ENCODE measurements at places on chromosomes 7 and 10. TPM values are rescaled to one million over a fixed set of nuclear protein-coding genes. Genes with fewer than 3 reads are reported as not detected.

- DNase-seq: no peak
Observed at GRCh38 chr10:29668628-29669027, 33.9 kb upstream of the SVIL start.

DNA sequence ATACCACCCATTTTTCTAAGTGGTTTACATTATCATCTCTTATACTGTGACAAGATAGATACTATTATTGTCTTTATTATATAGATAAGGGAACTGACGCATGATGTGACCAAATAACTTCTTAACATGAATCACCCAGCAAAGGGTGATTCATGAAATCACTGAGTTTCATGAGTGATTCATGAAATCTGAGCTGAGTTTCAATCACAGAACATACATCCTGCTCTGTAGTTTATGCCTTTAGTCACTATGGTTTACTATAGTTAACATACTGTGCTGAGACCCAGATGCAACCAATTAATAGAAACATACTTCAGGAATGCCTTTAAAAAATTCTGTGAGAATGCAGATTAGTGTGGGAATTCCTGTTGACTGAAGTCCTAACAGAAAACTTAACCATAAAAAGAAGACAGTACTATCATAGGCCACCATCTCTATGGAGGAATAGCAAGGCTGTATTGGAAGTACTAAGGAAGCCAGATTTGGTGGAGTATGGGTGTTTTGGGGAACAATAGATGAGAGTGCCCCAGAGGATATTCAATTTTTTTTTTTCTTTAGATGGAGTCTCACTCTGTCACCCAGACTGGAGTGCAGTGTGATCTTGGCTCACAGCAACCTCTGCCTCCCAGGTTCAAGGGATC lies 43.1 kb upstream of the SEMA3A start:
- no peak for DNase-seq

Gene ANXA11
- total RNA-seq: 243 TPM

- no peak for DNase-seq
Observed at GRCh38 chr10:122298598-122299301, 27.7 kb downstream of the BTBD16 start.

- DNase-seq: no peak
Observed at GRCh38 chr10:49756031-49756430, 6.1 kb downstream of the OGDHL start.

Gene OR2A12
- not detected for total RNA-seq

Gene CABCOCO1
- total RNA-seq: 0.38 TPM

DNA sequence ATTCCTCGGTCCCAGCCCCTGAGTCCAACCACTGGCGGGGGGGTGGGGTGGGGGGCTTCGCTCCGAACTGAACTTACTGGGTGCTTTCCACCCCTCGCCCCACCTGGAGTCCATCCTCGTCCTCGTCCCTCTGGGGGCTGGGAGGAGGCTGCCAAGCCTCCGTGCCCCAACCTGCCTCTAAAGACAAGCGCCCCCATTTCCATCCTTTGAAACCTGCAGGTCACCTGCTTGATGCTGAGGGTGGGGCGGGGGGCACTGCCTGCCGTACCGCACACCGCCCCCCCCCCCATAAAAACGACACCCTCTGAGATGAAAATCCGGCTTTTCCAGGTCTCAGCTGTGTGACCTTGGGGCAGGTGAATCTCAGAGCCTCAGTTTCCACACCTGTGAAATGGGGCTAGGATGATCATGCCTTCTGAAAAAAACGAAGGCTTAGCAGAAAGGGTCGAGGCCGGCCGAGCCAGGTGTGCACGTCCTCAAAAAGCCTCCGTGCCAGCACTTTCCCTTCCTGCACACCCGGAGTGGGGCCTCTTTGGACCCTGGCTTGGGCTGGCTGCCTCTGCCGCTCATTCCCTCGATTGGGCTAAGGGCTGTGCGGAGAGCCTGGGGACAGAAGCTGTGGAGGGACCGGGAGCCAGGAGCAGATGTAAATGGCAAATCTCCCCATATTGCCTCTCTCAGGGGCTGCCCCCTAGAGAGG lies 967 bp downstream of the ELFN1 start:
- no peak for DNase-seq

DNA sequence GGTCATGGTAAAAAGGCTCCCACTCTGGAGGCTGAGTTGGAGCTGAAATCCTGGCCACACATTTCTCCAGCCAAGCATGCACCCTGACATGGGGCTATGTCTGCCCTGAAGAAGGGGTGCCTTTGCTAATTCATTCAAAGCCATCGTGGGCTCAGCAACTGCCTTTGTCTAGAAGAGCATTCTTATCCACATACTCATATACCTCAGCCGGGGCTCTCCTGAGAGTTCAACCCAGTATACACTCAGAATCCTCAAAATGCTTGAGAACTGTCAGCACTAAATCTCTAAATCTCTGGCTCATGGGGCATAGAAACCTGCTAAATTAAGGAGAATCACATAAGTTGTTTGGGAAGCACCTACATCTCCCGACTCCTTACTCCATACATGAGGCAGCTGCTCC lies 89.3 kb downstream of the MRPL32 start:
- DNase-seq: no peak

DNA sequence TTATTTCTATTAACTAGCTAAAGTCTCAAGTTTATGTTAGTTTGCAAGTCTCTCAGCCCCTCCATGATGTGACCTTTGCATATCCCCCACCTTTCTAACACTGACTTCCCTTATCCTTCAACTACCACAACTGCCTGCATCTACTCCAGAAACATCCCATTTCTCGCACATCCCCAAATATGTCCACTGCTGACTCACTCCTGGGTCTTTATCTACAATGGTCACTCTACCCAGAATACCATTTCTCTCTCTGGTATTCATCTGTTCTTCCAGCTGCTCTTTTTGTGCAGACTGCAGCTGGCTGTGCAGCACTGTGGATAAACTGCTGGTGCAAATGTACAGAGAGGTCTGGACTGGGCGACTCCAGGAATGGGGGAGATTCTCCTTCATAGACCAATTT lies 32.7 kb upstream of the PRSS1 start:
- DNase-seq: no peak

- no peak for DNase-seq
Observed at GRCh38 chr10:6786579-6787031, 206.5 kb upstream of the PRKCQ start.

DNA sequence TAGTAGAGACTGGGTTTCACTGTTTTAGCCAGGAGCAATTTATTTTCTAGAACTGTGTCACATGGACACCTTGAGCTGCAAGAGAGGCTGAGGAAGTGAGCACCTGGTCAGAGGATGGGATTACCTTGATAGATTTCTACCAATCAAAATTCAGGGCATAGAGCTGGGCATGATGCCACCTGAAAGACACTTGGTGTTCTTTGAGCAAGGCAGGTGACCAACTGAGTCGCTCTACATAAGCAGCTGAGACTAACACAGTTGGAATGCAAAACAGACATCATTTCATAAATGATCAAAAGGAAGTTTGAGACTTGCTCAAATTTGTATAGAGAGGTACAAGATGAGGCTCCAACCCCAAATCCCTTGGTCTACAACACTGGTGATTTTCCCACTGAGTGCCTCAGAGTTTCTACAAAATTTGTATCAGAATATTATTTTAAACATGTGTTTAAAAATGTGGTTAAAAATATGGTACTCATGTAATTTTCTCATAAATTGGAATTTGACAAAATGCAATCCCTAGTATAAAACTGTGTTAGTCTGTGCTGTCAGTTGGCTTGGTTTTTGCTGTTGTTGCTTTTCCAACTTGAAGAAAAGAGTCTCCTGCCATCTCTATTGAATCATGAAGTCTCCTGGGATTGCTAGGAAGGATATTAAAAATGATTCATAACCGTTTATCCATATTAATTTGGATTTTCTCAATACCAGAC lies 156.4 kb upstream of the MDFIC start:
- DNase-seq: no peak

Gene MRPS17
- 11.8 TPM for total RNA-seq

DNA sequence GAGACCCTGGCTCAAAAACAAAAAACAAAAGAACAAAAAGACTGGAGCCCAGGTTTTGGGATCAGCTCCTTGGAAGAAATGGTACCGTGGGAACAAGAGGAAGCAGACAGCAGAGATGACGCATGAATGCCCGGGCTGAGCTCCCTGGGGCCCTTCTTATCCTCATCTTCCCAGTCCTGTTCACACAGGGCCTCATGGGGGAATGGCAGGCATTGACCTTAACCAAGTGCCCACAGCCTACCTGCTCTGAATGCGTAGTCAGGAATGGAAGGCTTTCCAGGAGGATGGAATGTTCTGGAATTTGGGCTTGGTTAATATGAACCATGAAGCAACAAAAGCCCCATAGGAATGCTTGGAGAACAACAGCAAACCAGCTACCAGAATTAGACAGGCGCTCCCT lies 154.7 kb downstream of the PRPF18 start:
- DNase-seq: no peak

DNA sequence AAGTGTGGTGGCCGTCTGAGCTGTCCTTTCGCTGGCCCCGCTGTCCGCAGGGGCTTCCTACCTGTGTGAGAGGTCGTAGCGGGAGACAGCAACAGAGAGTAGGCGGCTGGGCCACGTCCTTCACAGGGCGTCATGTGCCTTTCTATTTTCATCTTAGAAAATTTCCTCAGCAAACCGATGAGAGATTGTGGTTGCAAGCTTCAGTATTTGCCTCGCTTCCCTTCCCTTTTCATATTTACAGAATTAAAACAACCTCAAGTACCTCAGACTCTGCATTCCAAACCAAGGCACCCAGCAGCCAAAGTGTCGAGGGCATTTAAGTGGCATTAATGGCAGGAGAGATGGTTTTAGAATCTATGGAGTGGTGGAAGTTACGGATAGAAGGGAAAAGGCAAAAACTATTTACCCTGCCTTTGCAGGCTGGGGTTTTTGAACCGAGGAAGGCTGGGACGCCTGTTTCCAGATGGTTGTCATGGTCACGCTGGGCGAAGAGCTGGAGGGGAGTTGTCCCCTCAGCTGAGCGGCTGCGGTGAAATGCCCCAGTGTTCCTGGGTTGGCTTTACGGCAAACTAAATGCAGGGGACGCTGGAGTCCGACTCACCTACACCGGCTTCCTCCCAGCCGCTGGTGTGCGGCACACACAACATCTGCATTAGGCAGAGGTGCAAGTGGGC lies 41.9 kb downstream of the WIPI2 start:
- no peak for DNase-seq

Gene RPEL1
- not detected for total RNA-seq

GRCh38 chr10:51008346-51008745 lies 65.9 kb upstream of the PRKG1 start:
- DNase-seq: no peak

DNA sequence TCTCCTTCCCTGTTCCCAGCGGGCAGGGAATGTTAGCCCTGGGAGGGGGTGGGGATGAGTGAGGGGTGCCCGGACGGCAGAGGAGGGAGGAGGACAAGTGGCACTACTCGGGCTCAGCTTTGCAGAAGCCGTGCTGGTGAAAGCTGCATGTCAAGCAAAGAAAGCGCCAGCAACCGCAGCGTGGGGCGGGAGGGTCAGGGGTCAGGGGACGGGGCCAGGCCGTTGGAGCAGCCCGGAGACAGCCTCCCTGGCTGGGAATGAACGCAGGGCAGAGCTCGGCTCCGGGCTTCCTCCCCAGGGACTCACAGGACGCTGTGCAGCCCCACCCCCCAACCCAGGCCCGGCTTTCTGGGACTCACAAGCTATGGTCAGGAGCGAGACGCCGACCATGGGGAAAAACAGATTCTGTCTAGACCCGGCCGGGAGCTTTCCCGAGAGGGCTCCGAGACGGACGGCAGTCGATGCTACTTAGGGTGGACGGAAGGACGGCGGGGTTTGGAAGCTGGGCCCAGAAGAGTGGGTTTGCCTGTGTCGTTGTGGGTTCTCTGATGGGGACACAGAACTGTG lies 113.4 kb downstream of the VIPR2 start:
- DNase-seq: no peak

Gene DGKB
- total RNA-seq: 0.23 TPM

DNA sequence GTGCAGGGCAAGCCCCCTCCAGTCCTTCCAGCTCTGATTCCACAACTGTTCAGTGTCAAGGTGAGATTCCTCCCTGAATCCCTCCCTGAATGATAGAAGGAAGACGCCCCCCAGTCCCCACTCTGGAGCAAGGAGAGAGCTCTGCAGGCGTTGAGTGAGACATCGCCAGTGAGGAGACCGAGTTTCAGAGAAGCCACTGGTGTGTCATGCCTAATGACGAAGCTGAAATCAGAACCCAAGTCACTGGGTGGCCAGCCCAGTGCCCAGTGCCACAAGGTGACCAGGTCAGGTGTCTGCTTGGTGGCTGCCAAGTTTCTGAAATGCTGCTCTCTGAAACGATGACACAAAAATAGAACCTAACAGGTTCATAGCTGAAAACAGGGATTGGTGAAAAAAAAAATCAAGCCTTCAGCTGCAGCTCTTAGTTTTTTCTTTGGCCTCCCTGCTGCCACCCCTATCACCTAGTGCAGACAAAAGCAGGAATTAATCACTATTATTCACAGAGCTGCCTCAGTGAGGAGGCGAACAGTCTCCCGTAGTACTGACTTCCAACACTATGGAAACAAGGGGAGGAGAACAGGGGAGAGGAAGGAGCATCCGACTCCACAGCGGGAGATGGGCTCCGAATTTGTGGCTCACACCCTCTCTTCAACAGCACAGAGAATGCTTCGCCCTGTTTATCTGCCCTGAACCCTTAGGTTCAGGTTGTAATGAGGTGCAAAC lies 153.5 kb downstream of the ARHGAP12 start:
- DNase-seq: no peak

GRCh38 chr10:30686708-30687107 lies 57.2 kb upstream of the LYZL2 start:
- no peak for DNase-seq

Gene MLXIPL
- 3.6 TPM for total RNA-seq

GRCh38 chr7:30740417-30741181 lies 11.3 kb upstream of the INMT start:
- no peak for DNase-seq

DNA sequence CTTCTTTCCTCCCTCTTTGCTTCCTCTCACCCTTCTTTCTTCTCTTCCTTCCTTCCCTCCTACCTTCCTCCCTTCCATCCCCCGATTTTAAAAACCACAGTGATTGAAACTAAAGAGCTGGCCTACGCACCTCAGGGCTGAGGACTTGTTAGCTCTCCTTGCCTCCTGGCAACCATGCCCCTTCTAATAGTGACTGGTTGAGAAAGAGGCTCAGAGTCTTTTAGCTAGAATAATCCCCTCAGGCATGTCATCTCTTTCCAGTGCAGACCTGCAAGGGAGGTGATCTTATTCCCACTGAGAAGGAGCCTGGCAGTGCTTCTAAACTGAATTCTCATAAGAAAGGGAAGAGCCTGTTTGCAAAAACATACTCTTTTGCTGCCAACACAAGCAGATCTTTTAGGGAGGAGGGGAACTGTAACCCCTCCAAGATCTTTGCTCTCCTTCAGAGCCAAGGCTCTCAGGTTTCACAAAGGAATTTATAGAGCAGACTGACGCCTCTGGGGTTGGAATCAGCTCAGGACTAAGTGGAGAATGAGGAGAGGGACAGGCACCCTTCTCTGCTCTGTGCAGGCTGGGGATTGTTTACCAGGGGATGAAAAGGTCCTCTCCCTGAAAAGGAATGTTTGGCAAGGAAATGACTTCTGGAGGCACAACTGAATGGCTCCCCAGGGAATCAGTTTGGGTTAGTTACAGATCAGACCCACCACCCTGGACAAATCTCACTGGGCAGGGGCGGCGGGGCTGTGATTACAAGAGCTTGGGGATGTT lies 9.4 kb upstream of the ANKRD1 start:
- DNase-seq: no peak

GRCh38 chr7:157485361-157485831 lies 148.6 kb downstream of the DNAJB6 start:
- DNase-seq: no peak

GRCh38 chr7:91248996-91249395 lies 15.2 kb upstream of the FZD1 start:
- no peak for DNase-seq

Gene CD36
- total RNA-seq: 4.0 TPM

Gene AKR1C3
- total RNA-seq: 149 TPM
